Uterus (tissue), 4 donors: ENCODE measurements at places on chromosomes 16 and 17. TPM values are rescaled to one million over a fixed set of nuclear protein-coding genes. Genes with fewer than 3 reads are reported as not detected.
A peak's percentile ranks its signal among the peaks of the same experiment; 100 is the strongest.

Gene ITGAL
- 3.6 TPM for total RNA-seq

Gene TELO2
- 43.6 TPM for total RNA-seq

Gene CCL18
- total RNA-seq: 0.69 TPM

Gene KRTAP3-2
- not detected for total RNA-seq

Gene CCL22
- not detected for total RNA-seq

DNA sequence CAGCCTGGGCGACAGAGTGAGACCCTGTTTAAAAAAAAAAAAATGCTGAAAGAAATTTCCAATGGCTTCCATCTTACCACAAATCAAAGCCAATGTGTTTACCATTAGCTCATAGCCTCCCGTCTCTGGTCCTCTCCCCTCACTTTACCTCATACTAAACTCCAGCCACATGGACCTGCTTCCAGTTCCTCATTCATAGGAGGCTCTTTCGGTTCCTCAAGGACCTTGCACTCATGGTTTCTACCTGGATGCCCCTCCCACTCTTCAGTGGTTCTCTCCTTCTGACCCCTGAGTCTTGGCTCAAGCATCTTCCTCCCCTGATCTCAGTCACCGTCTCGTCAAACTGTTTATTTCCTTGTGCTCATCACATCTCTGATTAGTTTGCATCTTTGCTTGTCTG, 3.8 kb upstream of the DEF8 start:
- no peak overlapping the region for H3K4me3 ChIP-seq
- no peaks in the 10 kb centered on the region for H3K36me3 ChIP-seq
- no peaks in the 10 kb centered on the region for H3K27me3 ChIP-seq

DNA sequence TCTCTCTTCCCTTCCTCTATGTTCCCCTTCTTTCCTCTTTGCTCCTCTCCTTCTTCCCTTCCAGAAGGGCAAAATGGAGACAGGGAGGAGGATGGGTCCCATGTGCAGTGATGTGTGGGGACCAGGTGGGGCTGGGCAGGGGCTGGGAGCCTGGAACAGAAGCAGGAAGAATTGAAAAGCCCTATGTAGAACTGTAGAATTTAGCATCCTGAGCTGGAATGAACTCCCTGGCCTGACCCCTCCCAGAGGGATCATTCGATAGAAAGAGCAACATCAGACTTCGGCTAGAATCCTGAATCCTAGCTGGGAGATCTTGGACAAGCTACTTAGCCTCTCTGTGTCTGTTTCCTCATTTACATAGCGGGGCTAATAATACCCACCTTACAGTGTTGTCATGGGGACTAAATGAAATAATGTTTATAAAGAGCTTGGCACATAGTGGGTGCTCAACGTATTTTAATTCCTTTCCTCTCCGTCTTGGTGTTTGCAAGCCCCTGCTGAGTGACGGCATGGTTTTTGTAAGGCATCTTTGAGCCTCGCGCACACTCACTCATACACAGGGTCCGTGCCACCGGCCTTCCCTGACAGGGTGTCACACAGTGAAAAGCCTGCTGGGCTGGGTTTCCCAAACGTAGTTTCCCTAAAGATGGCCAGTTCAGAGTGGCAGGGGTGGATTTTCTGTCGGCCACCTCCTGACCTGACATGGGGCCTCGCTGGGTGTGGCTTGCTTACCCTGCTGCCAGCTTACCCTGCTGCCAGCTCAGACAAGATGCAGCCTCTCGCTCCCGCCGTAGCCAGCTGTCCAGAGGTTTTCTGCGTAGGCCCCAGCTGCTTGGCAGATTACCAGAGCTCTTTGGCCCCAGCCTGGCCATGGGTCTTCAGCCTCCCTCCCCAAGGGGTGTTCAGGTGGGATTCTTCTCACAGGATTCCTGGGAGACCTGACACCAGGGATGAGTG, 6.1 kb upstream of the ARHGAP23 start:
- H3K27me3 ChIP-seq: no peaks in the 10 kb centered on the region
- no peak overlapping the region for H3K4me3 ChIP-seq
- peak overlapping the region; percentile 75 for H3K27ac ChIP-seq
- peaks cover under 1% of the 10 kb centered on the region for H3K4me1 ChIP-seq
- H3K36me3 ChIP-seq: no peaks in the 10 kb centered on the region

DNA sequence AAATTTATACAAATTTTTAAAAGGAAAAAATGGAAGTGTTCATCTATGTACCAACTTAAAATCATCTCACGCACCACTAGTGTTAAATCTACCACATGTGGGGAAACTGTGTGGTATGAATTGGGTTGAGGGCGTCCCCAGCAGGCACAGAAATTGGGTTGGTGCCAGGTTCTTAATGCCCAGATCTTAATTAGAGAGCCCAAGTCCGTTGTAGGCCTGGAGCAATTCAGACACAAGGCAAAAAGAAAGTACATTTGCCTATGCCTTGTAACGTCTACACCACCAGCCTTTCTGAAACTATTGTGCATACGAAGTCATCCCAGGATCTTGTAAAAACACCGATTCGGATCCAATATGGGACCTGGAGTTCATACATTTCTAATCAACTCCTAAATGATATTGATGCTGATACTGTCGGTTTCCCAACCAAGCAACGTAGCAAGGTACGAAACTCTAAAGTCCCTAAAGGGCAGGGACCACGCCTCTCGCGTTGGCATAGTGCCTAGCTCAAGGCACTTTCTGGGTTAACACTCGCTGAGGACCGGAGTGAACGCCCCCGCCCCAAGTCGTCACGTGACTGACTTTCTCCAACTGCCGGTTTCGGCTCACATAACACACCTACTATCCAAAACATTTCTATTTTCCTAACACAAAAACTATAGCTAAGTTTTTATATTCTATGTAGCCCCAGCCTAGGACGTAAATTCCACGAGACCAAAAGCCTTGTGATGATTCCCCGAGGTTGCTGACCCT, 945 bp upstream of the UQCRC2 start:
- H3K27me3 ChIP-seq: no peaks in the 10 kb centered on the region
- no peaks in the 10 kb centered on the region for H3K4me1 ChIP-seq
- H3K27ac ChIP-seq: peak overlapping the region; percentile 95
- no peaks in the 10 kb centered on the region for H3K36me3 ChIP-seq
- peak; percentile 58 for DNase-seq
- peak overlapping the region; percentile 64 for H3K4me3 ChIP-seq

- no peaks in the 10 kb centered on the region for H3K4me1 ChIP-seq
- no peaks in the 10 kb centered on the region for H3K36me3 ChIP-seq
- H3K27me3 ChIP-seq: no peaks in the 10 kb centered on the region
- DNase-seq: no peak
- H3K27ac ChIP-seq: no peak overlapping the region
- no peak overlapping the region for H3K4me3 ChIP-seq
These were observed 186.9 kb downstream of the ENGASE start for GRCh38 chr17:79261355-79262072.

DNA sequence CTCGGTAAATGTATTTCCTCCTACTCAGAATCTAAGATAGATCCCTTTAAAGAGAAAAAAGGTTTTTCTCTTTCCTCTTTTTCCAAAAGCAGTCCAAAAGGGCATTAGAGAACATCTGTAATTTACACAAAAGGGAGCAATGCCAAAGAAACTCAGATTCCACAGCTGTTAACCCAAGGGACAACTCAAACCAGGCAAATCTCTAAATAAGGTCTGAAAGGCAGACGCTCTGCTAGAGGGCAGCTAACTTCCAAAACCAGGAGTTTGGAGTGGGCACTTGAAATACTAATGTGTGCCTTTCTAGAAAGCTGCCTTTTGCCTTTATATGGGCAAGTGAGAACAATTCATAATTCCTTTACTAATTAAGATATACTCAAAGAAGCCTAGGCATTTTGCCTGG, 435.7 kb downstream of the ZFHX3 start:
- H3K27me3 ChIP-seq: no peaks in the 10 kb centered on the region
- DNase-seq: no peak

DNA sequence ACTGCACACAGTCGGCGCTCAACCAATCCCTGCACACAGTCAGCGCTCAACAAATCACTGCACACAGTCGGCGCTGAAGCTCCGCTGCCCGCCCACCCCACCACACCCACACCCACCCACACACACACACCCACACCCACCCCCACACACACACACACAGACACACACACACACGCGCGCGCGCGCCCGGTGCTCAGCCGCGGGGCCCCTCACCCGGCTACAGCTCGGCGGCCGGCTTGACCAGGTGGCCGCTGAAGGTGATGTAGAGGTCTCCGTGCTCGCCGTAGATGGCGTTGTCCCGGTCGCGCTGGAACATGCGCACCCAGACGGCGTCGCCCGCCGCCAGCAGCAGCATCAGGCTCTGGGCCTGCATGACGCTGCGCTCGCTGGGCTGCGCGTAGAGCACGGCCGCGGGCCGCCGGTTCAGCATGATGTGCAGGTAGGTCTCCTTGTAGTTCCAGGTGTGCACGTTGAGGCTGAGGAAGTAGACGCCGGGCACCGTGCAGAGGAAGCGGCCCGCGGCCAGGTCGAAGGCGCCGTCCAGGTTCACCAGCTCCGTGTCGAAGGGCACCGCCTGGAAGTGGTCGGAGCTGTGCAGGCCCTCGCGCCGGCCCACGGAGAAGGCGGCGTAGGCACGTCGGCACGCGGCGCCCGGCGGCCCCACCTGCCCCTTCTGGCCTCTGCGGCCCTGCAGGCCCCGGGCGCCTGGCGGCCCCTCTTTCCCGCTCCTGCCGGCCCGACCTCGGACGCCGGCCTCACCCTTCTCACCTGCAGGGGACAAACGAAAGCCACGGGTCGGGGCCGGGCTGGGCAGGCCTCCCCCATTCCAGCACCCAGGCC, 2.5 kb downstream of the C1QTNF8 start:
- H3K27me3 ChIP-seq: peaks cover 13% of the 10 kb centered on the region
- H3K27ac ChIP-seq: no peak overlapping the region
- H3K4me1 ChIP-seq: no peaks in the 10 kb centered on the region
- H3K4me3 ChIP-seq: no peak overlapping the region
- DNase-seq: no peak

DNA sequence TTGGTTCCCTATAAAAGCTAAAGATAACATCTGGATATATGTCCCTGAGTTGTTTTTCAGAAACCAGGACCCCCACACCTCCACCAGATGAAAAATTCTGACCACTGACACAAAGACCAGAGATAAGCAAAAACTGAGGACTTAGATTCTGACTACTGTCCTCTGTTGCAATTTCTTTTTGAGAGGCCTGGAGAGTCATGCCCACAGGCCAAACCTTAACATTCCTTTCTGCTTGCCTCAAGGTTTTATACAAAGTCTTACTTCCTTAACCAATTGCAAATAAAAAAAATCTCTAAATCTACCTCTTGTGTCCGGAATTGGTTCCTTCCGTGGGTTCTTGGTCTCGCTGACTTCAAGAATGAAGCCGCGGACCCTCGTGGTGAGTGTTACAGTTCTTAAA, 228.5 kb downstream of the ABCC12 start:
- H3K27me3 ChIP-seq: no peaks in the 10 kb centered on the region
- H3K36me3 ChIP-seq: no peaks in the 10 kb centered on the region
- no peak overlapping the region for H3K27ac ChIP-seq
- H3K4me1 ChIP-seq: no peaks in the 10 kb centered on the region
- no peak overlapping the region for H3K4me3 ChIP-seq

GRCh38 chr17:82810644-82811430, 29.0 kb downstream of the ZNF750 start:
- no peak overlapping the region for H3K4me3 ChIP-seq
- H3K27ac ChIP-seq: no peak overlapping the region
- H3K4me1 ChIP-seq: no peaks in the 10 kb centered on the region
